ENCODE measurements at places on chromosomes 6 and 20.

DNA sequence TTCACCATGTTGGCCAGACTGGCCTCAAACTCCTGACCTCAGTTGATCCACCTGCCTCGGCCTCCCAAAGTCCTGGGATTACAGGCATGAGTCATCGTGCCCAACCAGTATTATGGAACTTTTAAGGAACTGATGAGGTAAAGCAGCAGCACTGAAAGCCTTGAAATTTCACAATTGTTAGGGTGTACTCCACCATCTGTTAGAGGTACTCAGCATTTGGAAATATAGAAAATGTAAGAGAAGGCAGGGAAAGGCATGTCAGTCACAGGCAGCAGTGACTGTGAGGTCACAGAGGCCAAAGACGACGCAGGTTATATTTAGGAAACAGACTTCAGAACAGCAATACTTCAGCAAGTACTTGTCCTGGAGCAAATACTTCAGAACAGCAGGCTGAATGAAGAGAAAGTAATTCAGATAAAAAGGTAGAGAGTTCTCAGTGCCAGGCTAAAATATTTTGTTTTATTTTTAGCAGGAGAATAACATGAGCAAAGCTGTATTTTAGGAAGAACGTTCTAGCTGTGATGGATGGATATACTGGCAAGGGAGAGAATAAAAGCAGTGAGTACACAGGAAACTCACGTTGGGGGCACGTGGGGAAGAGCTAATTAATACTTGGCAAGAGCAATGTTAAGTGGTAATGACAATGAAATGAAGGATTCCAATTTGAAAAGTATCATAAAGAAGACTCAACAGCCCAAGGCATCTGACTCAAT lies 67.2 kb downstream of the DTNBP1 start:
- DNase-seq, result no peak

DNA sequence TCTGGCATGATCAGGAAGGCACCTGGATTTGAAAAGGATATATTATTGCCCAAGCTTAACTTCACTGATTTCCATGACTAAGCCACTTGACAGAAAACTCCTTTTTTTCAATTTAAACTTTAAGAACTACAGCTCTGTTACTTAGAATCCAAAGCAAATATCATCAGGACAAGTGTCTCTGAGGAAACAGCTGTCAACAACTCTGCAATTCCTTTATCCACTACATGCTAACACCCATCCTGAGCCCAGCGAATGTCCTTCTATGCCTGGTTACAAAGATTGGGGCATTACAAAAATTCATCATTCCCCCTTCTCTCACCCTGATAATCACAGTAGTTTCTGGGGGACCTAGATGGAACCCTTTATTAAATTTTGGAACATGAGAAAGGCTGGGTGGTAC lies 136.8 kb downstream of the GMPR start:
- no peak for DNase-seq

- peak; percentile 53 for DNase-seq
Observed at GRCh38 chr6:158409451-158409850, 97.2 kb downstream of the TULP4 start.

- no peak for DNase-seq
Observed at GRCh38 chr6:115270953-115271352, 789.7 kb downstream of the FRK start.

- DNase-seq, result no peak
Observed at GRCh38 chr20:23530937-23531567, 37.2 kb downstream of the CST9L start.

GRCh38 chr6:45591306-45591705 lies 213.6 kb upstream of the SUPT3H start:
- DNase-seq, result no peak

DNA sequence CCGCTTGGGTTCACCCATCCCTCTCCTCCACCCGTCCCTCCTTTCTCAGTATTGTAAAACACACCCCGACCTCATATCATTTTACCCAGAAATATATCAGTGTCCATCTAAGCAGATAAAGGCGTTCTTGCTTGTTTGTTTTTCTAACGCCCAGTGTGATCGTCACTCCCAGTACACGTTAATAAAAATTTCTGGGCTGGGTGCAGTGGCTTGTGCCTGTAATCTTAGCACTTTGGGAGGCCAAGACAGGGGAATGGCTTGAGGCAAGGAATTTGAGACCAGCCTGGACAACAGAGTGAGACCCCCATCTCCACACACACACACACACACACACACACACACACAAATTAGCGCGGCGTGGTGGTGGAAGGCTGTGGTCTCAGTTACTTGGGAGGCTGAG lies 24.4 kb upstream of the TFAP2C start:
- no peak for DNase-seq

DNA sequence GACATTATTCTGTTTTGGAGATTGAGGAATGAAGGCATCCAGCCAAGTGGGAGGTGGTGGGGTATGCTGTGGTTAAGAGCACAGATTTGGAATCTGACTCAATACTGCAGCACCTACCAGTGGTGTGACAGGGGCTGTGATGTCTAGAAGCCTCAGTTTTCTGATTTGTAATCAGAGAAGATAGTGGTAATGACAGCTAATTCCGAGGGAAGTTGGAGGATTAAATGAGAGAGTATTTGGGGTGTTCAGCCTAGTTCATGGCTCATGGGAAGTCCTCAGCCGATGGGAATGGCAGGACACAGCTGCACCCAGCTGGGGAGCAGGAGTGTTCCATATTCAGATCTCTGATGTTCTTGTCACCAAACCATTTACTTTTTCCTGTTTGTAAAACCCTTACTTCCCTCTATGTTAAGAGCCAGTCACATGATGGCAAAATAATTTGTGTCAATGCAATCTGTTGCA lies 9.3 kb downstream of the SLC9A8 start:
- DNase-seq, result peak; percentile 2

DNA sequence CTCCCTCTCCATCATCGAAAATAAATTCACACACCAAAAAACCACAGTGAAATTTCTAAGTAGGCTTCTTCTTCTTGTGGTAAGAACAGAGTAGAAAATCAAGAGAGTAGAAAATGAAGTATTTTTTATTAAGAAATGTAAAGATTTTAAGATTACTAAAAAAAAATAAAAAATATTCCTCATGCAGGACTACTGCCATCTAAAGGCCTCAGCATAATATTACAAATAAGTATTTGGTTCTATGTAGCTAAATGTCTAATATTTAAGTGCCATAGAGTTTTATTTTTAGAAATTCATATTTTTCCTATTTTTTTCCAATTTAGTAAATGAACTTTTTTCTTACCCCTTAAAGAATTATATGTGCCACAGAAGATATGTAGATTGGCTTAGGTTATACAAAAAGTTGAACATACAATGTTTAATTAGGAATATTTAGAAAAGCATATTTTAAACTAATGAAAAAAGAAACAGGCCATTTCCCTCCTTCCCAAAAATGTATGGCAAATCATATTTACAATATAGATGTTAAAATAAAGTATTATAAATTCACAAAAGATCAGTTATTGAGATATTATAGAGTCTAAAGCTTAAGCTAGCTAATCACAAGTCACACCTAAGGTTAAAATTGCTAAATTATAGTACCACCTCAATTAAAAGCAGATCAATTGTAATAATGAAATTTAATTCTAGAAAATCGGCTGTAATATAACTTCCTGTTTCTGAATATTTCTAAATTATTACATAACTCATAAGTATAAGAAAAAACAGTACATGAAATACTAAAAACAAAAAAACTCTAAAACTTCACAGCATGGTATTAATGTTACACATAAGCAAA lies 3.5 kb upstream of the NT5DC1 start:
- DNase-seq, result no peak

DNA sequence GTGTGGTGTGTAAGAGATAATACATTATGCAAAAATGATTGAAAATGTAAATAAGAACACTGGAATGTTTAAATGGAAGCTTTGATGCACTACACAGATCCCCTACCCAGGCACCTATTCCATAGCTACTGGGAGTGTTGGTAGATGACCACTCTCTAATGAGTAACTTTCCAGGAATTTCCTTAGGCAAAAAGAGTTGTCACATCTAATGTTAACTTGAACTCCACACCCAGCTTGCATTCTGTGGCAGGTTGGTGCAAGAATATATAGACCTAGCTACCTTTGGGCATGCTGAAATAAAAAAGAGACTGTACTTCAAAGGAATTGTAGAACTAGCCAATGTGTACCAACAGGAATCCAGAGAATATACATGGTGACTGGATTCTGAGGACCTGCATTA lies 1254.2 kb upstream of the EYS start:
- no peak for DNase-seq

DNA sequence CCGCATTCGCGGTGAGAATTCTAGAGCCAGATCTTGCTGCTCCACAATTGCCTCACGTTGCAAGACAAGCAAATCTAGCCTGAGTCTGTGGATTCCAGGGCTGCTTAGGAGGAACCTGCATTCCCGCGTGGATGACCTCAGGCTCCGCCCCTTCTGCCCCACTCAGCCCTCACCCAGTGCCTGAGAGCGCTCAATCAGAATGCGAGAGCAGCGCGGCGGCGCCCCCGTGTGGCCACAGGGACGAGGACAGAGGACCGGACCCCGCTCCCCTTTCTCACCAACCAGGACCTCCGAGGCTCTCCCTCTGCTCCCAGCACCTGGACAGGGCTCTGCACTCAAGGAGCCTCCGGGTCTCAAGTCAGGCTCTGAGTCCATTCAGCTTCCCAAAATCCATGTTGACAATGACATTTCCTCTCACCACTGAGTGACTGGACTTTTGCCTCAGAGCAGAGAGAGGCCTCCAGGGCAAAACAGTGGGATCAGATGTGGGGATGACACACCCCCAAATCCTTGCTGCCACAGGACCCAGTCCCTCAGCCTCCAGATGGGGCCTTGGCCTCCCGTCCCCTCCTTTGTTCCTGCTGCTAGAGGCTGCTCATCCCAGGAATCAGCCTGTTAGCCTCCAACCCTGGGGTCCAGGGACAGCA lies 52.0 kb downstream of the RPP21 start:
- no peak for DNase-seq

- DNase-seq, result no peak
Observed at GRCh38 chr6:20946022-20946421, 411.8 kb downstream of the CDKAL1 start.

- DNase-seq, result no peak
Observed at GRCh38 chr6:9896806-9897205, 518.1 kb downstream of the TFAP2A start.

DNA sequence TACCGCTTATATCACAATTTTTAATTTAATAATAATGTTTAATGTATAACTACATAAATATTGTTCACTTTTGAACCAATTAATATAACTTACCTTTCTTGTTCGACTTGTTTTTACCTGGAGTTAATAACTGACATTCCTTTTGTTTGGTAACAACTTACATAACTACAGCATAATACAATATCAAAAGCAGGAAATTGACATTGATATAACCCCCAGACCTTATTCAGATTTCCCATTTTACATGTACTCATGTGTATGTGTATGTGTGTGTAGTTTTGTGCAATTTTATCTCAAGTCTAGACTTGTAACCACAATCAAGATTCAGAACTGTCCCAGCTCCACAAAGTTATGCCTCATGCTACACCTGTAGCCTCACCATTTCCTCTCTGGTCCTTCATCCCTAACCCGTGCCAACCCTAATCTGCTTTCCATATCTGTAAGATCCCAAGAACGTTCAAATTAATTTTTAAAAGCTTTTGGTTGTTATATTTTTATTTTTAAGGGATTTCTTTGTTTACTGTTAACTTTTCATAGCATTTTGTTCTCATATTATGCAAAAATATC lies 190.6 kb downstream of the MANEA start:
- no peak for DNase-seq

GRCh38 chr6:78868116-78868515 lies 765 bp downstream of the IRAK1BP1 start:
- no peak for DNase-seq

DNA sequence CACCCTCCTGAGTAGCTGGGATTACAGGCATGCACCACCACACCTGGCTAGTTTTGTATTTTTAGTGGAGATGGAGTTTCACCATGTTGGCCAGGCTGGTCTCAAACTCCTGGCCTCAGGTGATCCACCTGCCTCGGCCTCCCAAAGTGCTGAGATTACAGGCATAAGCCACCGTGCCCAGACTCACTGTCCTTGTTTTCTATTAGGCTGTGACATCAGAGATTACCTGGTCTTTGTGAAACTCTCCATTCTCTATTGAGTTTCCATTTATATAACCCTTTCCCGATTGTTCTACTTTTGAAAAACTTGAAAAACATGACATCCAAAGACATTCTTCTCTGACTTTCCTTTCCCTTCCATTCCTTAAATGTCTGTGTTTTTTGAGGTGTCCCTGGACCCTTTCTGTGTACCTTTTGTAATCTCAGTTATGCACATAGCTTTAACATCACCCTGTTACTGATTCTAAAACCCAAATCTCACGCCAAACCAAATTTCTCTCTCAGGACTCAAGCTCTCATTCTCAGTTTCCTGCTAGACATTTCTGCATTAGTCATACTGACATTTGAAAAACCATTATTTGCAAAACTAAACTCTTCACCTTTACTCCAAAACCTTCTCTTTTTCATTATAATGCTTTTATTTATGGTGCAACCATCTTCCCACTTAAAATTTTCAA lies 137.0 kb downstream of the KHDC1L start:
- DNase-seq, result no peak

GRCh38 chr20:20641783-20642182 lies 70.7 kb downstream of the RALGAPA2 start:
- no peak for DNase-seq

- DNase-seq, result no peak
Observed at GRCh38 chr6:123811378-123811777, 7.7 kb downstream of the NKAIN2 start.

- DNase-seq, result no peak
Observed at GRCh38 chr20:14562981-14563380, 225.6 kb upstream of the FLRT3 start.

All from GF-D8 (cell line).